ENCODE measurements at places on chromosomes 16 and 17.

DNA sequence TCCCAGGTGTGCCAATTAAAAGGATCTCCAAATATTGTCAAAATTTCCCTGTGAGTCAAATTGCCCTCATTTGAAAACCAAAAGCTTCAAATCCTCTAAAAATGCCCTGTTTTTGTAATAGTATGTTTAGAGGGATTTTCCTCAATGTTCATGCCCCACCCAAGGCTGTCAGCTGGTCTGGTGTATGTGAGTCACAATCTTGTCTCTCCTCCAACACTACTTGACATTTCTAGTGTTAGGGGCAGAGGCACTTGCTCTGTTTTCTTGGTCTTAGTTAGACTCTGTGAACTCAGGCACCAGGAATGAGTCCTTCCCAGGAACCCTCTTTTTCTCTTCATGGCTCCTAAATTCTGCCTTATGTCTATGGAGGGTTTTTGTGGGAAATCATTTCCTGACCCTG, 634.8 kb downstream of the KCNJ2 start:
- DNase-seq, result no peak

DNA sequence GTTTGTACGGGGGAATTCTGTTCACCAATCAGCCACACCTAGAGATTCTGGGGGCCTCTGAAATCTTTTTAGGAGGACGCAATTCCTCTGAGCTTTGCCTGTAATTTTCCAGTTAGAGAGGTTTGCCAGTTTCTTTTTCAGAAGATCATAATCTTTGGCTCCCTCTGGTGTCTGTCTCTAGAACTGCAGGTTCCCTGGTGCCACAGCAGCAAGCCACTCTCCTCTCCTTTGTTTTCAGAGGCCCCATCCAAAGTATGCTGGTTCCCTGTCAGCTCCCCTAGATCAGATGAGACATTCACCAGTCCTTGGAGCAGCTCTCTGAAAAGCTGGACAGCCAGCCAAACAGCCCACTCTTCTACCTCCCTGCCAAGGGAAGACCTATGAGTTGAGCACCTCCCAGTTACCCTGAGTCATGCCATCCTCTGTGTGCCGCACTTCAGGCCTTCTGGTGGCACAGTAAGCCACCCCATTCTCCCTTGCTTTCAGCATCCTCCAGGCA, 36.1 kb downstream of the RNF112 start:
- DNase-seq, result peak; percentile 27

GRCh38 chr16:61946019-61946418, 90.2 kb downstream of the CDH8 start:
- no peak for DNase-seq

DNA sequence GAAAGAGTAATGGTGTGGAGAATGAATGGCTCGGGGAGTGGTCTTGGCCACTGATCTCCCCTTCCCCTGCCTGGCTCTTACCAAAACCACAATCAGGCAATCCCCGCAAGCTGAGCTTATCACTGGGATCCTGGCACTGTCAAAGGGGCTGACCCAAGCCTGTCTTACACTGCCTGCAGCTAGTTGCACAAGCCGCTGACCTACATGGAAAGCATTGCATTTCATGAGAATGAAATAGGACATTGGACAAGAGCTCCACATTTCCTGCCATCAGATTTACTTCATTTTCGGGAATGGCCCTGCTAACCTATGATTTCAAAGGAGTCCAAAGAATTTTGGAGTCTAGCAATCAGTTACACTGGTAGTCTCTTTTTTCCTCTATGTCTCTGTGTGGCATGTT, 146.4 kb downstream of the PCTP start:
- DNase-seq, result no peak

GRCh38 chr16:31420037-31420436, 8.1 kb downstream of the COX6A2 start:
- DNase-seq, result no peak

DNA sequence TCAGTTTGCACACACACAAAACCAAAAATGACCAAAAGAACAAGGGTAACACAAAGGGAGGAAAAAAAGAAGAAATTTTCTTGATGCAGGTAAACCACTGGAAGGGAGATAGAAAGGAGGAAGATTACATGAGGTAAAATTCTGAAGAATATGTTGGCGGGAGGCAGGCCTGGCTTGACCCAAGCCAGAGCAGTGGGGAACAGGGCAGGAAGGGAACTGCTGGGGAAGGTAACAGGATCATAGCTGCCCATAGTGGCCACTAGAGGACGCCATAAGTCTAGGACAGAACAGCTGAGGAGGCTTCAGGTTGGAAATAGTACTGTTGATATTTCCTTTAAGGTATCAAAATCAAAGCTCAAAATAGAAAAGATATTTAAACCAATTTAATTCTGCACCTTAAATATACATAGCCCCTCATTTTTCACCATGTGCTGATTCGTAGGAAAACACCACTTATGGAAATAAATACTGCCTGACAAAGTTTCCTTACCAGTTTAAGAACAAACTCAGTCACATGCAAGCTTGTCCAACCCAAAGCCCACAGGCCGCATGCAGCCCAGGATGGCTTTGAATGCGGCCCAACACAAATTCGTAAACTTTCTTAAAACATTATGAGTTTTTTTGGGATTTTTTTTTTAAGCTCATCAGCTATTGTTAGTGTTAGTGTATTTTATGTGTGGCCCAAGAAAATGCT, 15.5 kb downstream of the VPS35 start:
- no peak for DNase-seq

- no peak for DNase-seq
Observed at GRCh38 chr17:64289741-64290141, 26.7 kb upstream of the TEX2 start.

DNA sequence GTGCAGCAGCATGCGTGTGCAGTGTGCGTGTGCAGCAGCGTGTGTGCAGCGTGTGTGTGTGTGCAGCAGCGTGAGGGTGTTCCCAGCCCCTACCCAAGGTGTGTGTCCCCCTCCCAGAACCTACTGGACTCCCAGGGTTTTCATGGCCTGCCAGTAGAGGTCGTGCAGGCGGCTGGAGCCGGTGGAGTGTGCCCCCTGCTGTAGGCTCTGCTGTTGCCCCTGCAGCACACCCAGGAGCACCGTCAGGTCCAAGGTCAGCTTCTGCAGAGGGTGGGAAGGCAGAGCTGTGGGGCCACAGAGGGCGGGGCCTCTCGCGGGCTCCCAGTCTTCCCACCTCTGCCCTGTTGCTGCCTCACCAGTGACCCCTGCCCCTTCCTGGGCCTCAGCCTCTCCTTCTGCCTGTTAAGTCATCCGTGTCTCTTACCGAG, 14.9 kb downstream of the MYBBP1A start:
- no peak for DNase-seq

- DNase-seq, result no peak
Observed at GRCh38 chr17:14098246-14098645, 28.9 kb downstream of the COX10 start.

Measured in activated CD4-positive, alpha-beta T cell treated with anti-CD3 and anti-CD28 coated beads for 24 hours (primary cell).